ENCODE measurements at places on chromosomes 5 and 9. TPM values are rescaled to one million over a fixed set of nuclear protein-coding genes. Genes with fewer than 3 reads are reported as not detected.
A peak's percentile ranks its signal among the peaks of the same experiment; 100 is the strongest.

GRCh38 chr9:83440641-83441040 is 97.6 kb downstream of the FRMD3 start:
- DNase-seq, result no peak

DNA sequence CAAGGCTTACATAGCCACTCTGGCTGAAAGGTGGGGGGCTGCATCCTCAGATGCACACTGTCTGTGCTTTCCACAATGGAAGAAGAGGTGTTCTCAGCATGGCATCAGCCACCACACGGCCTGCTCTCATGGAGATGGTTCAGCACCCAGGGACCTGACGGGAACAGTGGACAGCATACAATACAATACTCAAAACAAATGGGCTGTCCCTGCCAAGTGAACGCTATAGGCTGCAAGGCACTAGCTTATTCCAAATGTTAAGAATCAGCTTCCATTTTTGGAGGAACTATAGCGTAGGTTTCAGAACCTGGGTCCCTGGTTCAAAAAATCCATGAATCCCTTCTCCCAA is 77.2 kb downstream of the ZNF608 start:
- DNase-seq, result no peak

- DNase-seq, result no peak
Measured at GRCh38 chr9:89592963-89593726, 11.7 kb upstream of the GADD45G start.

DNA sequence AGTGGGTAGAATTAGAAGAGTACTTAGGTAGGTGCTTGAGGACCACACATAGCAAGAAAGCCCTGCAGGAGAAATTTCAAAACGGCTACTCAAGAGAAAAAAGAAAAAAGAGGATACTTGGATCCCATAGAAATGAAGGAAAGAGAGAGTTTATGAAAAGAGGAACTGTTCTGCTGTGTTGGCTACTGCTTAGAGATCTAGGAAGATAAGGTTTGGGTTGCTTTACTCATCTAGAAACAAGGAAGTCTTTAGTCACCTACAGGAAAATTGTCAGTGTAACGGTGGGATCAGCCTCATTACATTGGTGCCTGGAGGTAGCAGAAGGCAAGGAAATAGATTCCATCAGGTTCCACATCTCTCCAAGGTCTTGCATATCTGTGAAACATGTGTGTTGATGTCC is 14.8 kb upstream of the C5orf46 start:
- DNase-seq, result no peak

GRCh38 chr5:90014420-90014819 is 395.1 kb downstream of the CETN3 start:
- DNase-seq, result no peak

DNA sequence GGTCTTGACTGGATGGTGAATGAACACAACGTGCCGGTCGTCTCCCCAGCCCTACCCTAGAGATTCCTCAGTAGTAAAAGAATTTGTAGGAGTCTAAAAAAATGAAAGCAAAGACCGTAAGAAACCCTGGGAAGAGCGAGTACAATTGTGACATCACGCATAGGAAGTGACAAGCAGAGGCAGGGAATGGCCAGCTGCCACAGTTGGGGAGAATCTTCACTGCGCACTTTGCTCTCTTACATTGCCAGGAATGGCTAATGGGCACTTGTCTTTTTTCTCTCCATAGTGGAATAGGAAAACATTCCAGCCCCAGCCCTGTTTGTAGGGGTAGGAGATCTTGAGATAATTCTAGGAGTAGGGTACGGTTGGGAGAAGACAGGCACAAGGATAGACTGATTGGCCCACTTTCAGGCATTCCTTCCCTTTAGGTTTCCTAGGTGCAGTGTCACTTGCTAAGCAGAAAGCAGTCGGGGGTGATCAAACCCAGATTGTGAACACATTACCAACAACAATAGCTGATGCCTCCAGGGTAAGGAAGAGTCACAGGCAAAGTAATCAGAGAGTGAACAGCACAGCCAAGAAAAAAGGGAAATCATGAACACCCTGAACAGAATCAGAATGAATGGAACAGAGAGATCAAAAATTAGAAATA is 302.7 kb downstream of the MAN2A1 start:
- no peak for DNase-seq

- no peak for DNase-seq
Measured at GRCh38 chr9:27672718-27673117, 99.4 kb upstream of the C9orf72 start.

The CRHBP gene
- total RNA-seq, result not detected

- DNase-seq, result peak; percentile 73
Measured at GRCh38 chr5:94111209-94112004, 370.0 kb upstream of the POU5F2 start.

DNA sequence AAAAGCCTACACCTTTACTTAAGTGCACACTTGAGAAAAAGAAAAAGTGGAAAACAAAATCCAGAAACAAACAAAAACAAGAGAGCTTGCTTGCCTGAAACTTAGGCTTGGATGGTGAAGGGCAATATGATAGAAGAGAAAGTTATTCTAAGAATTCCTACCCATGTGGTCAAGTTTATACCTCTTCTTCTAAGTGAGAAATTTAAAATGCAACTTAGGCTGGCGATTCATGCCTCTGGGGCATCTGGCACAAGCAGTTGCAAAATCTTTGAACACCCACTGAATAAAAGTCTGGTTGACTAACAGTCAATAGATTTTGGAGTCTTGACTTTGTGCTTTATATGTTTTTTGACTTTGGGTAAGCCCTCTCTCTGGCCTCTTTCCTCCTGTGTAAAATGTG is 239.6 kb downstream of the KDM4C start:
- DNase-seq, result no peak

DNA sequence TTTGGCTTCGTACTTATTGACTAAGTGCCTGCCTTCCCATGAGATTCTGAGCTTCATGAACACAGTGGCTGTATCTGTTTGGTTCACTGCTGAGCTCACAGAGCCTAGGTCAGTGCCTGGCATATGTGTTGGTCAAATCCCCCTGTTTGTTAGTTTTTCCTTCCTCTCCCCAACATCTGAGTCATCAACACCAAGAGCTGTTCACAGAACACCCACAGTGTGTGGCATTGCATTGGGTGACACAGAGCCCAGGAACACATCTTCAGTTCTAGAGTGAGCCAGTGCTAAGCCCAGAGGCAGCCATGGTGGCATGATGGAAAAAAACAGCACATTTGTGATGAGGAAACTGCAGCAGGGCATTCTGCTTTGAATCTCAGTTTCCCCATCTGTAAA is 294.6 kb downstream of the SEC61B start:
- no peak for DNase-seq

DNA sequence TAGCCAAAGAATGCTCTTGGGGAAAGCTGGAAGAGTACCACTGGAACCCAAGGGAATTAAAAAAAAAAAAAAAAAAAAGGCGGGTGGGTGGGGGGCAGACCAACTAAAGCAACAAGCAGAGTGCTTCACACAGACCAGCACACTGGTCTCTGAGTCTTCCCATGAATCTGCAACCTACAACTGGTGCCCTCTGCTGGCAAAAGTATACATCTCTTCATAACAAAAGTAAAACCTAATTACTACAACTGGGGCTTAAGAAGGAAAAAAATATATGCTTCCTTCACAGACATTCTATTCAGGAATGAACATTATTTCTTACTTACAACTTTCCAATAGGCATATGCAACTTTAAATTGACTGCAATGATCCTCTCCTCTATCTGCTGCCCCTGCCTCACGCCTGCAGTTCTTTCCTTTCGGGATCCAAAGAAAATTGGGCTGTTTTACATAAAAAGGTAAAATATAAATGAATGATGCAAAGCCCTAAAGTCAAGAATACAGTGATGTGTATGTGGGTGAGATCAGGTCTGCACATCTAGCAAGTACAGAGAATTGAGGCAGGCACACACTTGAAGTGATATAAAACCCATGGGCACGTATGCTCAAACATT is 7.2 kb upstream of the KLHL3 start:
- no peak for DNase-seq

The ANKRD55 gene
- total RNA-seq, result not detected

The ZNF483 gene
- total RNA-seq, result 0.76 TPM

The FBXO38 gene
- 24.2 TPM for total RNA-seq

DNA sequence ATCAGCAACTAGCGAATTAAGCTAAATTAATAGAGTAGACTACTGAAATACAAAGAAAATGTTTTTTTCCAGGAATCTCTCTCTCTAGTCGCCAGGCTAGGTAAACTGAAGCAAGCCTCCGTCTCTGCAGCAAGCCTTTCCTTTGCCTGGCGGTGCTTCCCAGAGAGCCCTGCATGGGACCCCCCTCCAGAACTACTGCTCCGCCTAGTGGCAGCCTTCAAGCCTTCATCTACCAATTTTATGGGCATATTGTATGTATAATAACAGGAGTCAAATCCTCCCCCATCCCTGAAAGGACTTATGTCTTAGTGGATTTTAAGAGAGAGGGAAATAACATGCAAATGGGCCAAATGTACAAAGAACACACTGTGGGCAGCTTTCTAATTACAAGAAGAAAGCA is 241.9 kb downstream of the SAXO1 start:
- DNase-seq, result no peak

- no peak for DNase-seq
Measured at GRCh38 chr9:89641980-89642379, 37.2 kb downstream of the GADD45G start.

All from esophagus squamous epithelium (tissue), 5 donors.